ENCODE measurements at places on chromosomes 13 and 19. TPM values are rescaled to one million over a fixed set of nuclear protein-coding genes. Genes with fewer than 3 reads are reported as not detected.
A peak's percentile ranks its signal among the peaks of the same experiment; 100 is the strongest.

DNA sequence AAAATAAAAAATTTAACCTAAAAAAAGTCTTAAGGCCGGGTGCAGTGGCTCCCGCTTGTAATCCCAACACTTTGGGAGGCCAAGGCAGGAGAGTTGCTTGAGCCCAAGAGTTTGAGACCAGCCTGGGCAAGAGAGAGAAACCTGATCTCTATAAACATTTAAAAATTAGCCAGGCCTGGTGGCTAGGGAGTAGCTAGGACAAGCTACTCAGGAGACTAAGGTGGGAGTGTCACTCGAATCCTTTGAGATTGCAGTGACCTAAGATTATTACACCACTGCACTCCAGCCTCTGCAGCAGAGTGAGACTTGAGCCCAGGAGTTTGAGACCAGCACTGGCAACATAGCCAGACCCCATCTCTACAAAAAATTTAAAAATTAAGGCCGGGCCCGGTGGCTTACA is 1.1 kb downstream of the CCDC97 start:
- DNase-seq = no peak

DNA sequence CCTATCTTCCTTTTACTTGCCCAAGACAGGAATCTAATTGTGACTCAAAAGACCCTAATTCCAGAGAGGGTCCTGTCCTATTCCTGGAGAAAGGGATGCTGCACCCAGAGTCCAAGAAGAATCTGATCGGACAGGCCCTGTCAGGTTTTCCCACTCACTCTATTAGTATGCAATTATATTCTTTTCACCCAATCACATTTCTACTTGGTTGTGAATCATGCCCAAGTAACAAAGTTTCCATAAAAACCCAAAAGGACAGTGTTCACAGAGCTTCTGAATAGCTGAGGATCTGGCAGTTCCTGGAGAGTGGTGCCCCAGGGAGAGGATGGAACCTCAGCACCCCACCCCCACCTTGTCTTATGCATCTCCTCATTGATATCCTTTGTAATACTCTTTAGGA is 135.3 kb upstream of the SLITRK5 start:
- DNase-seq = no peak

- no peak for DNase-seq
Measured at GRCh38 chr13:73481886-73482445, 423.2 kb downstream of the KLF5 start.

DNA sequence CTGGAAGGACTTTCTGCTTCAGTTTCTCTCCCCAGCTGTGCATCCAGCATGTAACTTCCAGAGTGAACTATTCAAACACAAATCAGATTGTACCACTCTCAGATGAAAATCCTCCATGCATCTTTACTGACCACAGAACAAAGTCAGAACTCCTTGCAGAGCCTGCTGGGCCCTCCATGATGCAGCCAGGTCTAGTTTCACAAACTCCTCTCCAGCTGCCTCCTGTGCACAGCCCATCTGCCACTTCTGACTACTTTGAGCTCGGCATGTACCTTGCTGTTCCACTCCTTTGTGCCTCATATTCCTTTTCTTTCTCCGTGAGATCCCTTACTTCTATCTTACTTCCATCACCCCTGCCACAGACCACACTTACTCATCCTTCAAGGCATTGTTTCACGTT is 31.4 kb downstream of the NALCN start:
- no peak for DNase-seq

DNA sequence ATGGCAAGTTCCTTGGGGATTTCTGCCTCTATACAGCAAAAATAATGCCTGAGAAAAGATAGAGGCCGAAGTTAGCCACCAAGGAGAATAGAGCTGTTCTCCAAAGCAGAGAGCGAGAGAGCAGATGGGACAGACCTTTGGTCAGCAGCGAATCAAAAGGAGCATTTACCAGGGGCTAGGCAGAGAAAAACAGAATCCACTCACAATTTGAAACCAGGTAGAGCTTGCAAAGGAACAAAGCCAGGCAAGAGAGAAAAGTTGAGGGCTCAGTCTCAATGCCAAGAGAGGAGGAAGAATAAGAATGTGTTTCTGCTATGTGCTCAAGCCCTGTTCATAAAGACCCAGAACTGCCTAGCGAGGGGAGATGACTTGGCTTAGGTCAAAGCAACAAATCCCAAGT is 112.8 kb downstream of the DCT start:
- no peak for DNase-seq

DNA sequence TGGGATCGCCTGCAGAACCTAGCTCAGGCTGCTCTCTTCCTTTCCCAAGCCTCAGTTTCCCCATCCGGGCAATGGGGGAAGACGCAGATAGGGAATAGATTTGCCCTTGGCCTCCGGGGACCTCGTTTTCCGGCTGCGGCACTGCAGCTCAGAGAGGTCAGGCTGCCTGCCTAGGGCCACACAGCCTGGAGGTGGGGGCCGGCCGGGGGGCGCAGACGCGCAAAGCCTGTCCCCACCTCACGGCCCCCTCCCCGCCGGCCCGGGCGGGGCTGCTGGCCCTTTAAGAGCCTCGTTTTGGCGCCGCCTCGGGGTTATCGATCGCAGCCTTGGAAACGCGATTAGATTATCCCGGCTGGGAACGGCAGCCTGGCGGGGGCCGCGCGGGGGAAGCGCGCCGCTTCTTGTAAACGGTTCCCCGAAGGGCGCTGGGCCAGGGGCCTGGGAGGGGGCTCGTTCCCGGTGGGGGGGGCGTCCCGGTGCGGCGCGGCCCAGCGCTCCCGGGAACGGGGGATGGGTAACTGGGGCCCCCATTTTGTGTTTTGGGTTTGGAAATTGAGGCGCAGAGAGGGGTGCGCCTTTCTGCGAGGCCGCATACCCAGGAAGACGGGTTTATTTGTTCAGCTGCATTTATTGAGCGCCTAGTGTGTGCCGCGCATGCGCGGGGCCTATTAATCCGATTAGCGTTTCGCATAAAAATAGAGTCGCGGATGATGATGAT is 23.4 kb upstream of the TCF3 start:
- no peak for DNase-seq

GRCh38 chr19:8705742-8706141 is 7.1 kb upstream of the ACTL9 start:
- DNase-seq = no peak

DNA sequence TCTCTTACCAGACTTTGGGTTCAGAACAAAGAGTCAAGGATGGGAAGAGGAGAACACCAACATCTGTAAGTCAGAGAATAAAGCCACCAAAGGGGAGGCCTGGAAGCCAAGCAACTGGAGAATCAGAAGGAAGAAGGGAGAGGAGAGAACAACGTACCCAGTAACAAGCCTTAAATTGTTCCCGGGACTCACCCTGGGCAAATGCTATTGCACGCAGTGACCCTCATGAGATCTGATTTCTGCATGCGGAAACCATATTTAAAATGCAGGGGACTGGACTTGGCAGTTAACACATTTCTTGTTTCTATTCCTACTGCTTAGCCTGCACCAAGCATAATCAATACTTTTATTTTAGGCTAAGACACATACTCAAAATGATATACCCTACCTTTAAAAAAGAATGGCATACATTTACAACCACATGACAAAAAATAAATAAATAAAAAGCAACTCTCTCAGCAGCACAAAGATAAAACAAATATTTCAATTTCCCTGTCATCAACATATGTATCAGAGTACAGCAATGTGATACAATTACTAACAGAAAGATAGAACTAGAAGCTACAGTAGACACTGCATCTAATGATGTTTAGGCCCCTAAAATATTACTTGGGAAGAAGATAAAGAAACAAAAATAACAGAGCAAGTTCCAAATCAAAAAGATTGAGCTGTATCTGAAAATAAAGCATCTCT is 414.6 kb downstream of the ITGBL1 start:
- DNase-seq = no peak

DNA sequence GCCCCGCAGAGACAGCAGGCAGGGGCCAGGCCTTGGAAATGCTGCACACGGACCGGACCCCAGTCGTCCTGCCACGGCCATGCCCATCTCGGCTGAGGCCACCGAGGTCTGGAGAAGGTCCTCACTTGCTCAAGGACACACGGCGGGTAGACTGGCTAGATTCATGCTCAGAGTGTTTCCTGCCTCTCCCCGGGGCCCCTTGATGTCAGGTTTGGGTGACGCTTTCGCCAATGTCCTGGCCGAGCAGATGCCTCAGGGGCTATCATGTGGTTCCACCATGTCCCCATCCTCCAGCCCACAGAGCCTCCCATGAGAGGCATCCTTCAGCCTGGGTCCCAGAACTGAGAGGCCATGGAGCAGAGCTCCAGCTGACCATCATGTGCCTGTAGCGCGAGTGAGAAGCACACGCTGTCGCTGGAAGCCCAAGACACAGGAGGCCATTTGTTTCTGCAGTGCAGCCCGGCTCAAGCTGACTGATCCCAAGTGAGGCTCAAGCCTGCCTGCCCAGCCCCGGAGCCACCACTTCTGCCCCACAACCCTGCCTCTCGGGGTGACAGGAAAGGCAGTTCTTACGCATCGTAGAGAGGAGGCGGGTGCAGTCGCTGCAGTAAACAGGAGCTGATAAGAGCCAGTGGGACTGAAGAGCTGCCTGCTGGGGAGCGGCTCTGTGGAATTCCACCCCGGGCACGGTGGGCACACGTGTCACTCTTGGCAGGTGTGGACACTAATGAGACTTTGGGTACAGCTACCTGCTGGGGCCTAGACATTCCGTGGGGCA is 53.9 kb upstream of the GAS6 start:
- no peak for DNase-seq

DNA sequence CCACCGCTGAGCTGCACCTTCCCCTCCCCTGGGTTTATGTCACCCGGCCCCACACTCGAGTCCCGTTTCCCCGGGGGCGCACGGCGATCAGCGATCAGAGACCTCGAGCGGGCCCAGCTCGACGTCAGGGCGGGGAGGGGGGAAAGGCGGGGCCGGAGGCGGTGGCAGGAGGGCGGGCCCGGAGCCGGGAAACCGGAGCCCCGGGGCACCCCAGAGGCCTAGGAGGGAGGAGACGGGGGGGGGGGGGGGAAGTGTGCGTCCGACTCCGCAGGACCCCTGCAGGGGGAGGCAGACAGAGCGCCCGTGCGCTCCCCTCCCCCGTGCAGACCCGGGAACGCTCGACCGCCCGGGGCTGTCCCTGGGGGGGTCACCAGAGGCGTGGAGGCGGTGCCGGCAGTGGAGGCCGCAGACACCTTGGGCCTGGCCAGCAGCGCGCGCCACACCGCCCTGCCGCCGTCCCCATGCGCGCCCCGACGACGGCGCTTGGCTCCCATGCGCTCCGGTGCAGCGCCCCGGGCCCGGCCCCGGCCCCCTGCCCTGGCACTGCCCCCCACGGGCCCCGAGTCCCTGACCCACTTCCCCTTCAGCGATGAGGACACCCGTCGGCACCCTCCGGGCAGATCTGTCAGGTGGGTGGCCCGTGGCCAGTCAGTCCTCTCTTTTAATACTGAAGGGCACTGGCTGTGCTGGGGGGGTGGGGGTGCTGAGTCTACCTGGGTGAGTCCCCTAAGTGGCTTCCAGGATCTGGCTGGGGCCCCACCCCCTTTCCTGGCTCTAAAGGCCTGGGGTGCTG is 11.8 kb downstream of the PDE4A start:
- no peak for DNase-seq

GRCh38 chr19:48770734-48771472 is 15.6 kb downstream of the FGF21 start:
- DNase-seq = no peak

- no peak for DNase-seq
Measured at GRCh38 chr19:29475469-29475868, 50.3 kb upstream of the VSTM2B start.

DNA sequence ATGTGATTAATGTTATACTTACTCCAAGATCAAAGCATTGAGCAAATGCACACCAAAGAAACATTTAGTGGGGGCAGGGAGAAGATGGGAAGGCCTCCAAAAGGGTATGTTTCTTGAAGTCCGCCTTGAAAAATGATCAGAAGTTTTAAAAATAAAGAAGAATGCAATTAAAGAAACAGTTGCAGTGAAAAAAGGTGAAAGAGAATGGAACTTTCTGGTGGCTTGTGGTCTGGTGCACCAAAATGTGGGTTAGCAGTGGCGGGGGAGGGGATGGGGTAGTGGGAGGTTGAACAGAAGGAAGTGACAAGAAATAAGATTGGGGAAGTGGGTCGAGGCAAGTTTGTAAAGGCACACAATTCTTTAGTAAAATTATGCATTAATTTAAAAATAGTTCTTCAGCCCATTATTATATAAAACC is 2.5 kb downstream of the LCP1 start:
- no peak for DNase-seq

DNA sequence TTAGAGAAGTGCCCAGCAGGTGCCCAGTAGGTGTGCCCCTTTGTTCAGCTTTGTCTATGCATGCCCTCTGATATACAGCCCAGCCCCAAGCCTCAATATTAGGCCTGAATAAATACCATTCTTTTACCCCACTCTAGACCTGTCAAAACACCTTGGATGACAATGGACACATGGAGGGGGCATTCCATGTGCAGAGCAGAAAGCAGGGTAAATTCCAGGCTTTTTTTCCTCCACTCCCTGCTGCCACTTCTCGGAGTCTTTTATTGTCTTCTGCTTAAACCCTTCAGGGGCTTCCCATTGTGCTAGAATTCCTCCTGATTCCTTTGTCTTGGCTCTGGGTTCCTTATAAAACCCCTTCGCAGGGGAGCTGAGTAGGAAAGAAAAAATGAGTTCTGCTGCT is 5.8 kb upstream of the FRY start:
- DNase-seq = no peak

GRCh38 chr19:8580710-8581281 is 3.6 kb upstream of the MYO1F start:
- DNase-seq = peak; percentile 21

GRCh38 chr13:36098080-36098479 is 33.1 kb downstream of the DCLK1 start:
- DNase-seq = no peak

GRCh38 chr13:36405151-36405550 is 27.1 kb upstream of the CCNA1 start:
- no peak for DNase-seq

DNA sequence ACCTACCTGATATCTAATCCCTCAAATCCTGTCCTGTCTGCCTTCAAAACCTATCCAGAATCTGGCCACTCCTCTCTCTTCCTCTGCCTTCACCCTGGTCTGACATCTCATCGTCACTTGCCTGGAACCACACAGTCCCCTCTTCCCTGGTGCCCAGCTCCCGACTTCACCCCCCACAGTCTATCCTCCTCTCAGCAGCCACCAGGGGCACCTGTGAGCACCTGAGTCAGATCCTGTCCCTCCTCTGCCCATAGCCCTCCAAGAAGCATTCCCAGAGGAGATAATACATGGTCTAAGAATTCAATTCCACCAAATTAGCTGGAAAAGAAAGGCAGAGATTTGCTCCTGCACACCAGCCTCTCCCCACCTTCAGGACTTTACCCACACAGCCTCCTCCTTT is 48.9 kb downstream of the ZNRF4 start:
- no peak for DNase-seq

- DNase-seq = no peak
Measured at GRCh38 chr13:36712770-36713169, 39.0 kb downstream of the SERTM1 start.

GRCh38 chr13:20411638-20412342 is 113.9 kb downstream of the CRYL1 start:
- no peak for DNase-seq

Gene LGI4
- total RNA-seq = 14.2 TPM

Gene KRTDAP
- not detected for total RNA-seq

Gene GPC6
- 9.8 TPM for total RNA-seq

Gene ZNF208
- total RNA-seq = under 0.01 TPM

Gene CEACAM19
- total RNA-seq = 2.0 TPM

Gene TMEM255B
- under 0.01 TPM for total RNA-seq

Gene SLAIN1
- 600 TPM for total RNA-seq

Gene ZNF155
- 13.9 TPM for total RNA-seq

Gene ATP8A2
- 47.3 TPM for total RNA-seq
